ENCODE measurements at places on chromosomes 3 and 15.

DNA sequence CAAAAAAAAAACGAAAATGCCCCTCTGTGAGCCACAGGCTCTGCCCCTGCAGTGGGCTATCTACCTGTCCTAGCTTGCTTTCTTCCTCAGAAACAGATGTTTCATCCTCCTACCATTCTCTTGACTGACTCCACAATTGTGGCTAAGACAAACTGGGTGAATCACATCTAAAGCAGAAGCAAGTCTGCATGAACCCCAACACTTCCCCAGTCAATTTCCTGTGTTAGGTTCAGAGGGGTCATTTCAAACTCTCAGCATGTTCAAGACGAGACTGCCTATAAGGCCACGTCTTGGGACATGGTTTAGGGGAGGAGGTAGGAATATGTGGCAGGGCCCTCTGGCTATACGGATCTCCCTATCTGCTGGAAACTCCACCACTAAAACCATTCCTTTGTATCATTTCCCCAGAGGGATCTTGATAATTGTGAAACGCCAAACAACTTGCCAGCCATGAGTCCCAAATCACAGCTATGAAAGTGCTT lies 28.6 kb upstream of the ANKDD1A start:
- no peak for DNase-seq

DNA sequence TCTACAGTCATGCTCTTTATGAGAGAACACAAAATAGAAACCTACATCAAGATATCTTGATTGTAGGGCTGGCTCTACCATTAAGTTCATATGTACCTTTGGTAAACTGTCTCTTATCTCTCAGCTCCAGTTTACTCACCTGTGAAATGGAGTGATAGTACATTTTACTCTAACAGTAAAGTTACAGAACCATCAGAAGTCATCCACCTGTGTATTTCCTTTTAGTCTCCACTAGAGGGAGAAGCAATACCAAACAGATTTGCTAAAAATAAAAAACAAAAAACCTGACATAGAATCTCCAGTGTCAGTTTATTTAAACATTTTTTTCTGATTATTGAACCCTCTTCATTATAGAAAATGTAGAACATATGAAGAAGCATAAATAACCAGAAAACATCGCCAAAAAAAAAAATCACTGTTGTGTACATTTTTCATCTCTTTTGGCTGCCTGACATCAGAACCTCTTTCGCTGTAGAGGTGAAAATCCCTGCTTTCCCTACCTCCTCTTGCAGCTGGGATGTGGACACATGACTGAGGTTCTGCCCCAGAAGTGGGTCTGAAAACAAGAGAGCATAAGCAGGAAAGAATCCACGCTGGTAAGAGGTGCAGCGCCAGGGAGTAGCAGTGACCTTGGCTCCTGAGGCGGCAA lies 48.7 kb upstream of the WDR72 start:
- DNase-seq = peak; percentile 9

GRCh38 chr3:167886690-167887089 lies 151.2 kb downstream of the SERPINI1 start:
- DNase-seq = no peak

DNA sequence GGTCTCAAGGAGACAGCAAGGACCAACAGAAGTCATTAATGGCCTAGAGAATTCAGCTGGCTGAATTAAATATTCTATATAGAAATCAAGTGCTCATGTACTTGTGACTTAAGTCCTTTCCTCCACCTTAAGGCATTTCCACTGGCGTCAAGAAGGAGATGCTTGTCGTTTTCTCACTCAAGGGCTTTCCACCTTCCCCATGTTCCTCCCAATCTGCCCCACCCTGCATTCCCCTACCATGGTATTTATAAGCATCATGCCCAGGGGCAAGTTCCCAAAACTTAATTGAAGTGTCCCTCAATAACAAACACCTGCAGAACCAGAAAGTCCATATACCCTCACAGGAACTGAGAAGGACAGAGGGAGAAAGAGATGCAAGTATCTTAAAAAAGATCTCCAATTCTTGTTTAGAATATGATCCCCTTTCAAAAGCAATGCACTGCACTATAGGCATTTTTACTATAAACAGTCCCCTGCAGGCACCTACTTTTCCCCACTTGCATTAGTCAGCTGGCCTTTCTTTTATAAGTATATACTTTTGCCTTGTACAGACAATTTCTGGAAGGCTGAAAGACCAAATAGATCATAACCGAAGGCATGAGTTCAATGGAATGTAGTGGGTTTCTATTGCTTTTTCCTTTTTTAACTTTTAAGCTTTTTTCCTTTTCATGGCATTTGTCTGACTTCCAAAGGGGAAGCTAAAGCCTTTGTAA lies 29.6 kb downstream of the TMEM39A start:
- no peak for DNase-seq

- no peak for DNase-seq
These were observed 149.7 kb upstream of the FRMD4B start for GRCh38 chr3:69535613-69536012.

GRCh38 chr3:142963516-142964448 lies at the start of gene PAQR9:
PAQR9 (minus strand) TSS chr3:142963674; CDS start chr3:142963336, 338 bp downstream.
- DNase-seq = peak; percentile 84

GRCh38 chr3:150268426-150269391 lies 139.4 kb upstream of the TSC22D2 start:
- no peak for DNase-seq

- DNase-seq = no peak
These were observed 125.5 kb downstream of the RBMS3 start for GRCh38 chr3:29406291-29406832.

GRCh38 chr15:76398317-76399104 lies 61.9 kb downstream of the ISL2 start:
- peak; percentile 84 for DNase-seq

DNA sequence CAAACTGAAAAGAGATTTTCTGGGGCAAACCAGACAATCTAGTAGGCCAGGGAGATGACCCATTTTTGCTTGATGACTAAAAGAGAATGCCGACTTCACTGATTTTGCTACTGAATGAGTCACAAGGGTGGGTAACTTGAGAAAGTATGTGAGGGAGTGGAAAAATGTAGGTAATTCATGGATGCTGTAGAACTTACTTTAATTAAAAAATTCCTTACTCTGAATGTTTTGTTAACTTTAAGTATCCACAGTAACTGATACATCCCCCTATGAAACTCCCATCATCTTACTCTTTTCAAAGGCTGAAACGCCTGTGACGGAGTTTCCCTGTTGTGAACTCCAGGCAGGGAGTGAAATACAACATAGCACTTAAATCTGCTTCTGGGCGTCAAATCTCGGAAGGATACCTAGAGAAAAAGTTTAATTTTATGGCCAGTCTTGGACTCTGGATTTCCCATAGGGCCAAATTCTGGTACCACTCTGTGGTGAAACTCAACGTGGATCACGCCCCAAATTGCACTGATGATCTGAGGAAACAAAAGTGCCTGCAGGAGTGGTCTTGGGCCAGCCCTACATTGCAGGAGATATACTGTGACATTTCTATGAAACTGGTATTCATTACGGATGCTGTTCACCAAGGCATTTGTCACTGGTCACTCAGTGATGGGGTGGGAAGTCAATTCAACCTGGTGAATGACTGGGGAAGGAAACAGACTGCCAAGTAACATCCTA lies 24.0 kb downstream of the GOLIM4 start:
- no peak for DNase-seq

- DNase-seq = no peak
These were observed 17.4 kb downstream of the FSD2 start for GRCh38 chr15:82788496-82788895.

DNA sequence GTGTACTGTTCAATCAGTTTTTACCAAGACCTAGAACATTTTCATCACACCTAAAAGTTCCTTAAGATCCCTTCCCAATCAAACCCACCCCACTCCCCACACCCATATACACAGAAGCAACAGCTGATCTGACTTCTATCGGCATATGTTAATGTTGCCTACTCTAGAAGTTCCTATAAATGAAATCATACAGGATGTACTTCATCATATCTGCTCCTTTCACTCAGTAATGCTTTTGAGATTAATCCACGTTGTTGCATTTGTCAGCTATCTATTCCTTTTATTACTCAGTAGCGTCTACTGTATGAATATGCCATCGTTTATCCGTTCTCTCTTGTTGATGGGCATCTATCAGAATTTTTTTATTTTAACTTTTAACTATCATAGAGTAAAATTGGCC lies 14.3 kb upstream of the FILIP1L start:
- DNase-seq = no peak

DNA sequence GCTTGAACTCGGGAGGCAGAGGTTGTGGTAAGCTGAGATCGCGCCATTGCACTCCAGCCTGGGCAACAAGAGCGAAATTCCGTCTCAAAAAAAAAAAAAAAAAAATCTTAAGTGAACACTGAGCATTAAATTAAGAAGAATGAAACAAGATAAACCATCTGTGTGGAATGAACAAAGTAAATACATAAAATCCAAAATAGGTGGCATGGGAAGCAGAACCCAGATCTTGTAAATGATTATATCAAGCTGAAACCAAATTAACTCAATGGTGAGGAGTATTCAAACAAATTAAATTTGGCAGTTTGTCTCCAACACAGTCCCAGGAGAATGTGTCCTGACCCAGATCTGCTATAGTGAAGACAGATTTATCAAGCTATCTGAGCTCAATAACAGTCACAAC lies 32.1 kb downstream of the STAG1 start:
- DNase-seq = no peak

- no peak for DNase-seq
These were observed 719.2 kb downstream of the NTRK3 start for GRCh38 chr15:87537295-87537694.

DNA sequence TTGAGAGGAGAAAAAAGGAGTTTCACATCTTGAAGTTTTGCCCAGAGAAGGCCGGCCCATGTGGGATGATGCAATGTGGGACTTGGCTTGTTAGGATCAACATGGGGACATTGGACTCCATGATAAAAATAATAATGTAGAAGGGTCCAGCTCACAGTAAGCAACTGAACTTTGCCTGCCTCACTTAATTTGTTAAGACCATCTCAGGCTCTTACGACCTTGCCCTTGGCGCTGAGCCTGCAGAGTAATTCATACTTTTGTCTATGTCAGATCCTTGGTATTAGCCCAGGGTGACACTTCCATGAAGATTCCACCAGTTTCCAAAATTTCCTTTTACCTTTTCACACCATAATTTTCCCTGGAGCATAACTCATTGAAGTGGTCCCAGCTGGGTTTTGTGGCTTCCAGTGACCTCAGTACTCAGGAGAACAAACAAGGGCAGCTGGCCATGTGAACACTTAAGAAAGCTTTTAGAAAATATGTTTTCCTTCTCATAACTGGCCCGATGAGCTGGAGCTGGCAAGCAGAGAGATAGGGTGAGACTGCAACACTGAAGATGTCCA lies 315.4 kb upstream of the RASGRP1 start:
- DNase-seq = no peak

GRCh38 chr3:35529337-35529736 lies 110.0 kb upstream of the ARPP21 start:
- no peak for DNase-seq

All from NCI-H82 (cell line).